Mesothelial cell of epicardium (in vitro differentiated cells): ENCODE measurements at places on chromosomes 1 and 21. TPM values are rescaled to one million over a fixed set of nuclear protein-coding genes. Genes with fewer than 3 reads are reported as not detected.

GRCh38 chr1:220873087-220873486, 6.2 kb upstream of the HLX start:
- H3K27me3 ChIP-seq: peaks cover 76% of the 10 kb centered on the region
- no peaks in the 10 kb centered on the region for H3K36me3 ChIP-seq
- peaks cover 2% of the 10 kb centered on the region for H3K4me1 ChIP-seq
- DNase-seq: no peak
- no peak overlapping the region for H3K27ac ChIP-seq
- no peak overlapping the region for H3K4me3 ChIP-seq

DNA sequence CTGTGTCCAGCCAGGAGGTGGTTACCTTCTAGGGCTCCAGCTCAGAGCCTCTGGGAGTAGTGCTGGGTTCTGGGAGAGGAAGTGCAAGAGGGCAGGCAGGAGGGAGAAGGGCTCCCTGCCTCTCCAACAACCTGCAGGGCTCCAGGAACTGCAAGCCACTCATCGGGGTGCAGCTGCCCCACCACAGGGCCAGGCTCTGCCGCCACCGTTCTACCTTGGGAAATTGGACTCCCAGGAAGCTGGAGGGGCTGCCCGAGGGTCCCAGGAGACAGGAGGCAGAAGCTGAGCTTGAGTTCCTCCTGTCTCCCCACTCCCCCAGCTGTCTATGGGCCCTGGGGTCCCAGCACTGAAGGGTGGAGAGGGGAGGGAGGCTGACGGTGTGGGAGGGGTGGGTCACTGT, 7.4 kb upstream of the PRDM16 start:
- no peak overlapping the region for H3K4me3 ChIP-seq
- H3K36me3 ChIP-seq: no peaks in the 10 kb centered on the region
- DNase-seq: no peak

Gene LMOD1
- total RNA-seq: 4.8 to 5.6 TPM (median 5.4 TPM) in 3 replicates

DNA sequence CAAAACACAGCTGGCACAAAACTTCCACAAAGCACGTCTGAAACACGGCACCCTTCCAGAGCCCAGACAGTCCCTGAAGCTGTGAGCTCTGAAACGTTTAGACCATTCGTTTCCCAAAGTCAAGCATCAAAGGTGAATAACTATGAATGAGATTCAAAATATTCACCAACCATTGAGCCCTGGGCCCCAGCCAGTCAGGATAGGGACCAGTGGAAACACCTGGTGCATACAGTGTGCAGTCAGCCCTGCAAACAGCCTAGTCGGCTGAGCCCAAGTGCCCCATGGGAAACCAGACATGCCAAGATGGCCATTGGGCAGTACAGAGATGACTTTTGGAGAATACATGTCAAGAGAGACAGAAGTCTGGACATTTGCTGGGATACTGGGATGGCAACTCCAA, 90.4 kb upstream of the EDN2 start:
- no peaks in the 10 kb centered on the region for H3K36me3 ChIP-seq
- H3K4me1 ChIP-seq: no peaks in the 10 kb centered on the region
- DNase-seq: no peak
- no peak overlapping the region for H3K27ac ChIP-seq
- H3K27me3 ChIP-seq: peaks cover 21% of the 10 kb centered on the region
